ENCODE measurements at places on chromosomes 6 and 20.

DNA sequence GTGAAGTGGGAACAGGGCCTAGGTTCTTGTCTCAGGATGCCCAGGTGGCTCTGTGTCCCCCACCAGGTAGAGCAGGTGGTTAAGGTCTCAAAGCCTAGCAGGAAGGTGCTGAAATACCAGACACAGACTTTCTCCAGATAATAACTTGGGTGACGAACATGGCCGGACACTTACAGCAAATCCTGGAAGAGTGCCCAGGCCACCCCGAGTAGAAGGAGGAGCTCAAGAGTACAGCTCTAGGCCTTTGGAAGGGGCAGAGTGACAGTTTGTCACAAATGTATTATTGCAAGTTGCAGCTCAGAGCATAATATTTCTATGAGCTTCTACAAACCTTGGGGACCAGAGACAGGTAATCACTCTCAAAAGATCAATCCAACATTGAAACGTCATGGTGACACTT, 251.6 kb upstream of the SOX4 start:
- no peak for DNase-seq

- DNase-seq: peak; percentile 51
Measured at GRCh38 chr6:42368181-42368580, 83.5 kb downstream of the TRERF1 start.

GRCh38 chr6:41939848-41940758, 1.5 kb downstream of the CCND3 start:
- DNase-seq: peak; percentile 12

DNA sequence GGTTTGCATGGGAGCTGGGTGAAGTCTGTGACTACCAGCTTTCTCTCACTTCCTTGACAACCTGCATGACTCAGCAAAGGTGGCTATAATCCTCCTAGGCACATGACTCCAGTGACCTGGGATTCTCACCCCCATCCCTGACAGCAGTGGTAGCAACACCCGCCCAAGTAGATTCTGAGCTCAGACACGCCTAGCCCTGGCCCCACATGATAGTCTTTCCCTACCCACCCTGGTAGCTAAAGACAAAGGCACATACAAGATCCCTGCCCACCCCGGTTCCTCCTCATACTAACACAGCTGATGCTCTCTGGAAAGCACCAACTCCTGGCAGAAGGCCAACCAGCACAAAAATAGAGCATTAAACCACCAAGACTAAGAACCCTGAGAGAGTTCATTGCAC, 25.9 kb upstream of the CRISP1 start:
- no peak for DNase-seq

DNA sequence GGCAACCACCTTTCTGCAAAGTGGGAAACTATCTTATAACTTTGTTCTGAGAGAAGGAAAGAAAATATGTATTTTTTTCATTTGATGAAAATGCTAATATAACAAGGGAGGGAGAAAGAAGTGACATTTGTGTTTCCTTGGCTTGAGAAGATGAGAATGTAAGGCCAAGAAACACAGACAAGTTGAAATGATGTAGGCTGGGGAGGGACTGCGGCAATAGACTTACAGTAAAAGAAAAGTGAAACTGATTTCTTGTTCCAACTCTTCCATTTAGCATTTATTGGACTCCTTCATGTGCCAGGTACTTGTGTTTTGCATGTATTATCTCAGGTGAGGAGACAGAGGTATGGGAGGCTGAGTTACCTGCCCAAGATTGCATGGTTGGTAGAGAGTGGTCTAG, 130.9 kb downstream of the CARMIL1 start:
- no peak for DNase-seq

DNA sequence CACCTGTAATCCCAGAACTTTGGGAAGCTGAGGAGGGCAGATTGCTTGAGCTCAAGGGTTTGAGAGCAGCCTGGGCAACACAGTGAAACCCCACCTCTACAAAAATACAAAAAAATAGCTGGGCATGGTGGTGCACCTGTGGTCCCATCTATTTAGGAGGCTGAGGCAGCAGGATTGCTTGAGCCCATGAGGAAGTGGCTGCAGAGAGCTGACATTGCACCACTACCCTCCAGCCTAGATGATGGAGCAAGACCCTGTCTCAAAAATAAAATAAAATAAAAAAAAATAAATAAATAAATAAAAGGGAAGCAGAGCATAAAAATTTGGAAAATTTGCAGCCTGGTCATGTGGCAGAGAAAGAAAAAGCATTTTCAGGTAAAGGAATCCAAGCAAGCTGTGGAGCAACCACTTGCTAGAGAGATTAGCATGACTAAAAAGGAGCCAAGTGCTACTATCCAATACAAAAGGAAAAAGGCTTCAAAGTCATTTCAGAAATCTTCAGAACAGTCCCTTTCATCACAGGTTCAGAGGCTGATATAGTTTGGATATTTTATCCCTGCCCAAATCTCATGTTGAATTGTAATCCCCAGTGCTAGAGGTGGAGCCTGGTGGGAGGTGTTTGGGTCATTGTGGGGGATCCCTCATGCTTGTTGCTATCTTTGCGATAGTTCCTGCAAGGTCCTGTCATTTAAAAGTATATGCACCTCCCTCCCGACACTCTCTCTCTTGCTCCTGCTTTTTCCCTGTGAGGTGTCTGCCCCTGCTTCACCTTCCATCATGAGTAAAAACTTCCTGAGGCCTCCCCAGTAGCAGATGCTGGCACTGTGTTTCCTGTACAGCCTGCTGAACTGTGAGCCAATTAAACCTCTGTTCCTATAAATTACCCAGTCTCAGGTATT, 11.2 kb upstream of the TTK start:
- DNase-seq: no peak

DNA sequence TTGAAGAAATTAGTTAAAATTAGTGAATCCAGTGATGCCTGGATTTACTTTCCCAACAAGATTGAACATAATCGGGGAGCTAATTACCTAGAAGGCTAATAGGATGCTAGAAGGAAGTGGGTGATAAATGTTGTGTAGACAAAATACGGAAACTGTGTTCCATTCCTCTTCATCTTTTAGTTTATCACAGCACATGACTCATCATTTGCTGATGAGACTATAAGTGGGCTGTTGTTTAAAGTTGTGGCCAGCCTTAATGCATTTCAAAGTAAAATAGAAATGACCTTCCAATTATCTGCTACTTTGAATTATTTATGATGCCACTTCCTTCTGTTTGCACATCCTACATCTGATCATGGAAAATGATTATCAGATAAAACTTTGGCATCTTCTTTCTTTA, 43.4 kb downstream of the OGFRL1 start:
- DNase-seq: no peak

DNA sequence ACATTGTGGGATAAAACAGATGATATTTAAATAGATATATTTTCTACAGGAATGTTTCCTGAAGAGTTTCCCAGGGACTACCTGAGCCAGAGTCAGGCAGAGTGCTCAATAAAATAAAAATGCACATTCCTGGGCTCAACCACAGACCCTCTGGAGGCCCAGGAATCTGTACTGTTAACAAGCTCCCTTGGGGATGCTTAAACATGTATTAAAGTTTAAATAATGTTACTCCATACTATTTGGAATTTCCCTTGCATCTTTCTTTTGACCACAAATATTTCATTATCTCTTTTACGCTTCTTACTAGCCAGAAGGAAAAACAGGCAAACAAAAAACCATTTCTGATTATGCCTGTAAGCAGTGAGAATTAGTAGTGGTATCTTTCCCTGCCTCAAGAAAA, 42.3 kb downstream of the GPR63 start:
- DNase-seq: no peak

GRCh38 chr6:44854712-44855443, 467.4 kb downstream of the CDC5L start:
- no peak for DNase-seq

DNA sequence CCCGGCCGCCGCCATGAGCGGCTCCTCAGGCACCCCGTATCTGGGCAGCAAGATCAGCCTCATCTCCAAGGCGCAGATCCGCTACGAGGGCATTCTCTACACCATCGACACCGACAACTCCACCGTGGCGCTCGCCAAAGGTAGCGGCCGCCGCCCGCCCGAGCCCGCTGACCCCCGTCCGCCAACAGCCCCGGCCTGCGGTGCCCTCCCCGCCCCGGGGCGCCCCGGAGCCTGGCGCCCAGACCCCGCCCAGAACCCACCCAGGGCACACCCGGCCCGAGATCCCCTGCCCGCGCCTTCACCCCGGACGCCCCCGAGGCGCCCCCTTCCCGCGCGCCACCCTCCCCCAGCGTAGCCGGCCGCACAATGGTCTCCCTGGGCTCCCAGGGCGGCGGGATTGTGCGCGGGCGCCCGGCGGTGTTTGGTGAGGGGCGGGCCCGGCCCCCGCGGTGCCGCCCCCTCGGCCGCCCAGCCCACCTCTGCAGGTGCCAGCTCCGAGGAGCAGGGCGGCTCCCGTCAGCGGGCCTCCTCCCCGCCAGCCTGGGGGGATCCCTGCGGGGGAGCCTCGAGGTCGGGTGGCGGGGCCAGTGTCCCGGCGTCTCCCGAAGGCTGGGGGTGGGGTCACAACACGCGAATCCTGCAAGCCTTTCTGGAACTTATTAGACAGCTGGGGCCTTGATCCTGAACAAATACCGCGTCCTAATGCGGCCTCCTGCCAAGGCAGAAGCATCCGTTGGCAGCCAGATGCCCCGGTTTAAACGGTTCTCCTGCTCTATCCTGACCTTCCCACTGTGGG, 577 bp downstream of the LSM14B start:
- DNase-seq: no peak

DNA sequence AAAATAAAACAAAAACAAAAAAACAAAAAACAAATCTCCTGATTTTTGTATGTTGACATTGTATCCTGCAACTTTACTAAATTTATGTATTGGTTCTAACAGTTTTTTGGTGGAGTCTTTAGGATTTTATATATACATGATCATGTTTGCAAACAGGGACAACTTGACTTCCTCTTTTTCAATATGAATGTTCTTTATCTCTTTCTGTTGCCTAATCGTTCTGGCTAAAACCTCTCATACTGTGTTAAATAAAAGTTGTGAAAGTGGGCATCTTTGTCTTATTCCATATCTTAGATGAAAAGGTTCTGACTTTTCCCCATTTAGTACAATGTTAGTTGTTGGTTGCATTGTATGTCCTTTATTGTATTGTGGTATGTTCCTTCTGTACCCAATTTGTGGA, 261.7 kb upstream of the NOX3 start:
- DNase-seq: no peak

GRCh38 chr6:132483779-132484679, 28.9 kb downstream of the STX7 start:
- DNase-seq: peak; percentile 37

- no peak for DNase-seq
Measured at GRCh38 chr6:158157064-158157764, 10.8 kb downstream of the SERAC1 start.

DNA sequence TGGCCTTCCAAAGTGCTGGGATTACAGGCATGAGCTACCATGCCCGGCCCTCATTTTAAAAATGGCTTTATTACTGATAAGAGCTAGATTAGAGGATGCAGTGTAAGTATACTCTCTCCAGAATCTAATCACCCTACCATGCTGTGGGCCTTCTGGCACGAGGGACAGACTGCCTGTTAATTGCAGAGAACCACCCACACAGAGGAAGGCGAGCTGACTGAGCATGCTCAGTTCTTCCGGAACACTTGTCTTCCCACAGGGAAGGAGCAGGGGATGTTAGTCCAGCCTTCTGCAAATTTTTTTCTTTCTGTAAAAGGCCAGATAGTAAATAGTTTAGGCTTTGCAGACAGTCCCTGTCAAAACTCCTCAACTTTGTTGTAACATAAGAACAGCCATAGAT, 48.9 kb downstream of the ALDH5A1 start:
- no peak for DNase-seq

DNA sequence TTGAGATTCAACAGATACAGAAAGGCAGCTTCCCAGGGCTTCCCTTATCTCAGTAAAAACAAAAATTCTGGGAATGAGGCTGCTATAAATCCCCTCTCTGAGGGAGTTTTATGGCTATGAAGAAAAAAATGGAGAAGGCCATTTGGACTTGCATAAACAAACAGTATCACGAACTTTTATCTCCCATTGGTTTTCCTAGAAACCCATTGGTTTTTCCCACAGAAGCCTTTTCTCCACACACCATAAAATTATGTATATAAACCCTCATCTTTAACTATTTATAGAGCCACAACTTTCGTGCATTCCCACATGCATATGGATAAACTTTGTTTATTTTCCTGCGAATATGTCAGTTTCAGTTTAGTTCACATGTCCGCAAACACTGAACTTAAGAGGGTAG, 36.2 kb upstream of the BTBD3 start:
- DNase-seq: no peak

- DNase-seq: no peak
Measured at GRCh38 chr6:143901885-143902750, 37.8 kb downstream of the ZC2HC1B start.

- no peak for DNase-seq
Measured at GRCh38 chr6:99219788-99220187, 129.7 kb downstream of the FAXC start.

- no peak for DNase-seq
Measured at GRCh38 chr20:59428441-59429205, 128.2 kb downstream of the EDN3 start.

- no peak for DNase-seq
Measured at GRCh38 chr20:49165611-49166010, 22.5 kb downstream of the STAU1 start.

- no peak for DNase-seq
Measured at GRCh38 chr6:55825402-55826051, 49.9 kb downstream of the BMP5 start.

GRCh38 chr20:15439551-15439950, 1102.1 kb upstream of the FLRT3 start:
- no peak for DNase-seq

DNA sequence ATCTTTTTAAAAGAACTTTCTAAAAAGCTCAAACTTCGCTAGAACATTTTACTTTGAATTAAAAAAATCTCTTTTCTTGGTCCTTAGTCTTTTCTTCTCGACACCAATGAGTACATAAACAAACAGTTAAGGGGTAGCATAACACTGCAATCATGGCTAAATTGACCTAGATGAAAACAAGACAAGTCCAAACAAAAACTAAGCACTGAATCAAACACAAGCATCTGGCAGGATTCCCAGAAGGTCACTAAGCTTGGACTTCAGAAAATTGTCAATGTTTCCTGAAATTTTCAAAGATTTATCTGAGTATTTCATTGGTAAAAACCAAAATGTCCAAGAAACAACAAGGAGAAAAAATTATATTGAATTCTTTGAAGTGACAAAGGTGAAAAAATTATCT, 5.0 kb downstream of the COL21A1 start:
- no peak for DNase-seq

GRCh38 chr20:44579313-44580081, 2.9 kb upstream of the PKIG start:
- no peak for DNase-seq

GRCh38 chr6:137426007-137426689, 68.0 kb downstream of the OLIG3 start:
- DNase-seq: no peak

DNA sequence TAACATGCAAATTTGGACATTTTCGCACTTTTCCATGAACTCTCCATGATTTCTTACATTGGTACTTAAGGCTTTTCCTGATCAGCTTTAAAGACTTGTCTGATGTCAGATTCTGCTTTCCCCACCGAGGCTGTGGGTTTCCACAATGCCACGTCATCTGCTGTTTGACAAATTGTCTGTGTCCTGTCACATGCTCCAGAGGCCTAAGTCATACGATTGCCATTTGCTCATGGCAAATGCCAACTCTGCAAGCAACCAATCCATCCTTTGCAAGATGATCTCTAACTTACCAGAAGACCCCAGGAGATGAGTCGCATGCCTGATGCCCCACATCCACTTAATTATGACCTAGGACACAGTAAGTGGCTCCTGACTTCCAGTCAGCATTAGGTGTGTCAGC, 556.5 kb downstream of the BMP2 start:
- DNase-seq: no peak

Data from CD14-positive monocyte (primary cell).